ENCODE measurements at places on chromosomes 2 and 18. TPM values are rescaled to one million over a fixed set of nuclear protein-coding genes. Genes with fewer than 3 reads are reported as not detected.

SPDYA gene
- polyA plus RNA-seq: 0.11 TPM

KCNG2 gene
- not detected for polyA plus RNA-seq

RTP5 gene
- polyA plus RNA-seq: not detected

MC5R gene
- not detected for polyA plus RNA-seq

B3GNT7 gene
- polyA plus RNA-seq: 0.68 TPM

KCNK3 gene
- polyA plus RNA-seq: 1.9 TPM
